ENCODE measurements at places on chromosomes 6 and 20.

- no peak for DNase-seq
Measured at GRCh38 chr6:43673444-43674084, 14.0 kb downstream of the MRPS18A start.

DNA sequence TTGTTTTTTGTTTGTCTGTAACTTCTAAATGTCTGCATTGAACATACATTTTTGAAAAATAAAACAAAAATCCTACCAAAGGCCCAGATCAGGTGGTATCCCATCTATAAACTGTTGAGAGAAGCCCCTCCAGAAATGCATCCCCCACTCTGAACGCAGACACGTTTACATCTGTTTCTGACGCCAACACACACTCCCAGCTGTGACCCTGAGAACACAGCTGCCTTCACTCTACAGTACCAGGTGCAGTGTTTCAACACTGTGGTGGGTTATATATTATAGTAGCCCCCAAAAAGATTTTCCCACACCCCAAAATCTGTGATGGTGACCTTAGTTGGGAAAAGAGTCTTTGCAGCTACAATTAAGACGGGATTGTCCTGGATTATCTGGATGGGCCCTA is 199.1 kb upstream of the JARID2 start:
- DNase-seq, result no peak

DNA sequence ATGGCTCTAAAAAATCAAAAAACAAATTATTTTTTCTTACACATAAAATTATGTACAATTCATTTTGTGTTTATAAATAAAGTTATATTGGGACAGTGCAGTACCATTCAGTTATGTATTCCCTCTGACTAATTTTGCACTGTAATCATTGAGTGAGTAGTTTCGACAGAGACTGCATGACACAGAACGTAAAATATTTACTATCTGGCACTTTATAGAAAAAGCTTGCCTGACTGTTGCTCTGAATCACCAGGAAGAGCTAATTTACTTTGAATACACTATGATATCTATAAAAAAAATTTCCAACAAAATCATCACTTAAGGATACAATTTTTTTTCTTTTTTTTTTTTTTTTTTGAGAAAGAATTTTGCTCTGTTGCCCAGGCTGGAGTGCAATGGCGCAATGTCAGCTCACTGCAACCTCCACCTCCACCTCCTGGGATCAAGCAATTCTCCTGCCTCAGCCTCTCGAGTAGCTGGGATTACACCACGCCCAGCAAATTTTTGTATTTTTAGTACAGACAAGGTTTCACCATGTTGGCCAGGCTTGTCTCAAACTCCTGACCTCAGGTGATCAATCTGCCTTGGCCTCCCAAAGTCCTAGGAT is 11.0 kb upstream of the KHDC1L start:
- no peak for DNase-seq

GRCh38 chr6:25172819-25173218 is 106.4 kb upstream of the CARMIL1 start:
- DNase-seq, result no peak

DNA sequence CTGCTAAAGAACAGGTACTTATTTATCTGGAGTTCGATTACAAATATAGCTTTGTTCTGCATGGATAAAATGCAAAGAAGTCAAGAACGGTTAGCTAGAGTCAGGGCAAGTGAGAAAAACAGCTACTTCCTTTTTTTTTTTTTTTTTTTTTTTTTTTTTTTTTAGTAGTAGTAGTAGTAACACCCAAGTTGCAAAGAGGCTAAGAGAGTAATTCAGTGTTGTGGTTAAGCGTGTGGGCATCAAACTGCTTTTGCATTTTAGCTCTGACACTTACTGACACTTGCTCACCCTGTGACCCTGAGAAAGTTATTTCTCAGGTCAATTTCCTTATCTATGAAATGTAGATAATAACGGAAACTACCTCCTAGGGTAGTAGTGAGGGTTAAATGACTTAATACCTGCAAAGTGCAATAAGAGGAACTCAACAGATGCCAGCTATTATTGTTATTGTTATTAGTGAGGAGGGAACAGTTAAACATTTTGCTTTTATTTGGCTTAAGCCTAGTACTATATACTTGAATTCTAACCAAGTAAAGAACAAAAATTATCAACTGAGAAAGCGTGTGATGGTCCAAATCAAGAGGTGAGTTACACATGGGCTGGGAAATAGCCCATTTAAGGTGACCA is 86.7 kb upstream of the BACH2 start:
- DNase-seq, result no peak

DNA sequence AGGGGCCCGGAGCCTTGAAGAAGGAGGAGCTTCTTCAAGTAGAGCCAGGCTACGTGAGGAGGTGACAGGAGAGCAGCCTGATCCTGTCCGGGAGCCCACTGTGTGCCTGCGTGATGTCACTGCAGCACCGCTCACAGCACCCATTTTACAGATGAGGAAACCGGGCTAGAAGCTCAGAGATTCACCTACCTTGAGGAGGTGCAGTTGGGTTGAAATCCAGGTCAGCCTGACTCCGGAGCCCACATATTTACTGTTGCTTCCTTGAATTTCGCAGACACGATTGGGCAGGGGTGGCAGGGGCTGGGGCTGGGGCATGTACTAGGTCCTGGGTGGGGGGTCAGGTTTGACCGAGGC is 12.5 kb downstream of the VSTM2L start:
- no peak for DNase-seq

DNA sequence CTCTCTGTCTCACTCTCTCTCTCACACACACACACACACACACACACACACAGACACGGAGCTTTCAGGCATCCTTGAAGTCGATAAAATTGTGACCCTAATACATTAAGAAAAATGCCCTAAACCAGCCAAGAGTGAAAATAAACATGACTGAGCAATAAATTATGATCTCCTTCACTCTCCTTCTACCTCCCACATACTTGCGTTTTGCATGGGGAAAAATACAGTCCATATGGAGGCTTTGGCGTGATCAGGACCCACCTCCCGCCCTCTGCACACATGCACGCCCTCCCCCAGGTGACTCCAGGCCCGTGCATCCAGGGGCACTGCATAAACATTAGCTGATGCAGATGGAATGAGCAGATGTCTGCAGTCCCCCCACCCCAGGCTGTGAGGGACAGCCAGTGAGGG is 114.2 kb upstream of the JARID2 start:
- no peak for DNase-seq

GRCh38 chr20:17611540-17612286 is 41.8 kb downstream of the DSTN start:
- DNase-seq, result no peak

Data from hindlimb muscle (tissue), 1 donor.